ENCODE measurements at places on chromosomes 3 and 15.
A peak's percentile ranks its signal among the peaks of the same experiment; 100 is the strongest.

- DNase-seq, result no peak
Observed at GRCh38 chr3:177055605-177056571, 141.4 kb downstream of the TBL1XR1 start.

GRCh38 chr15:39784638-39785037 lies 2.0 kb upstream of the FSIP1 start:
- DNase-seq, result no peak

DNA sequence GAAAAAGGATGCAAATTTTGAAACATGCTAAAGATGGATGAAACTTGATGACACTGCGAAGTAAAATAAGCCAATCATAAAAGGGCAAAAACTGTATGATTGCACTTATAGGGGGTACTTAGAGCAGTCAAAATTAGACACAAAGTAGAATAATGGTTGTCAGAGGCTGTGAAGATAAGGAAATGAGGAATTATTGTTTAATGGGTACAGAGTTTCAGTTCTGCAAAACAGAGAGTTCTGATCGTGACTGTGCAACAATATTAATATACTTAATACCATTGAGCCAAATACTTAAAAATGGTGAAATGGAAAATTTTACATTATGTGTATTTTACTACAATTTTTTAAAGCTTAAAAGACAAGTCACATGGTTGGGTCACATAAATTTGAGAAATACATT lies 35.1 kb downstream of the UBE3A start:
- DNase-seq, result no peak

DNA sequence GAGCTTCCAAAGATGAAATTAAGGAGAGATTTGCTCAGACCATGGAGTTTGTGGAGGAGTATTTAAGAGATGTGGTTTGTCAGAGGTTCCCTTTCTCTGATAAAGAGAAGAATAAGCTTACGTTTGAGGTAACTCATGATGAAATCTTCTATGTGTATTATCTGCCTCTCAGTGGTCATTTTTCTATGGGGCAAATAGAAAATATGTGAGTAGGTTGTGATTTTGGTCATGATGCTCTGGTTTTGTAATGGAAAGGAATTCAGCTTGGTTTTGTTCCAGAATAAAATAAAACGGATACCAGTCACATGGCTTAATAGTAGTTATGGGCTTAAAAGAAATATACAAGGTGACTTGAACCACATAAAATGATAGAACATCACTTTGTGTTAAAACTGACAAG lies 181.1 kb downstream of the ITPR1 start:
- no peak for DNase-seq

- no peak for DNase-seq
Observed at GRCh38 chr3:146777941-146778340, 172.8 kb upstream of the PLSCR5 start.

GRCh38 chr3:64449026-64449425 lies 223.8 kb upstream of the PRICKLE2 start:
- no peak for DNase-seq

- no peak for DNase-seq
Observed at GRCh38 chr3:30342318-30343060, 263.9 kb upstream of the TGFBR2 start.

DNA sequence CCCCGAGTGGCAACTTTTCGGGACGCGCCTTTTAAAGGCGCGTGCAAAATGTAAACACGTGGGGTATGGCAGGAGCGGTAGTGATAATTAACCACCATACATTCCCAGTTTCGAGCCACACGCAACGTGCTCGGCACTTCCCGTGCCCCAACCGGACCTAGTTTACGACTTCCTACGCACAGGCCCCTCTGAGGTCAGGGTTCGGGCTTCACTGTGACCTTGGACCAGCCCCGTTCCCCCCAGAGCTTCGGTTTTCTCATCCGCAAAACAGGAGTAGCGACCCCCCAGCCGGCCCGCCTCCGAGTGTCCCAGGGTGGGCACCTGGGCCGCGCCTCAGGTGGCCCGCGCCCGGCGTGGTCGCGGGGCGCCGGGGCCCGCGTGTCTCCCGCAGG lies 451 bp downstream of the CHCHD4 start:
- peak; percentile 45 for DNase-seq

DNA sequence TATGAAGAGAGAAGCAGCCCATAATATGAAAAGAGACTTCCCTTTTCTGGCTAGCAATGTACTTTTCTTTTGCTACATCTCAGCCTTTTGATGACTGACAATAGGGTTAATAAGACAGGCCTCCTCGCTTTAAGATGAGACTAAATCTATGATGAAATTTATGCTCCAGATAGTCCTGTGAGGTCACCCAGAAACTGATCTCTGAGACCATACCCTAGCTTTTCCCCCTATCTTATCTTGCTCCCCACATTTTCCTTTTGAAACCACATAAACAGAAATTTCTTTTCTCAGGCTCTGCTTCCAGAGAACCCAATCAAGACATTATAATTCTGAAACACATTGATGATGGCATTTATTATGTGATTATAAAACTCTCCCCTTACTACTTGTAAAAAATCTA lies 168.8 kb upstream of the CADM2 start:
- DNase-seq, result no peak

DNA sequence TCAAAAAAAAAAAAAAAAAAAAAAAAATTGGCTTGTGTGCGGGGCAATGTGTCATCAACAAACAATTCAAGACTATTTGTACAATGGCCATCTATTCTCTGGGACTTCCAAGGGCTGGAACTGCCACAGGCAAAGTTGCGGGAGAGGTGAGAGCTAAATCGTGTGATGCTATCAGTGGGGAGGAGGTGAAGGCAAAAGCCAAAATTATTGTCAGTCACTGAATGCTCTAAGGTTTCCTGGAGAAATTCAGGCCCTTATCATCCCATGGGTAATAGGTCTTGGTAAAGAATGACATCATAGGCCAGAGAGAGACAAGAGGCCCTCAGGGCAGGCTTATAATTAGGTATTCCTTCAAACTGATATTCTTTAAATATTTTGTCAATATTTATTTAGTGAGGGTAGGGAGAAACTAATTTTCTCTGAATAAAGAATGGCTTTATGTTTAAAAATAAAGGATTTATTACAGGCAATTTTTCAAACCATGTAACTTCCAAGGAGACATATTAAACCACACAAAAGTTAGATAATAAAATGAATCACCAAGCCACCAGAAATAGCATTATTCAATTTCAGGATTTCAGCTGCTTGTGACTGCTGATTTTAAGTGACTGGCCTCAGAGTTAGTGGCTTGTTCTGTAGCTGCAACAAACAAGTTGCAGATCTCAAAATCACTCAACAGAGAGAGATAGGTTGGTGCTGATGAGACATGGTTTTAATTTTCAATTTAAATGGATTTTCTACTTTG lies 226.3 kb upstream of the MRPL3 start:
- no peak for DNase-seq
